ENCODE measurements at places on chromosomes 13 and 19.

DNA sequence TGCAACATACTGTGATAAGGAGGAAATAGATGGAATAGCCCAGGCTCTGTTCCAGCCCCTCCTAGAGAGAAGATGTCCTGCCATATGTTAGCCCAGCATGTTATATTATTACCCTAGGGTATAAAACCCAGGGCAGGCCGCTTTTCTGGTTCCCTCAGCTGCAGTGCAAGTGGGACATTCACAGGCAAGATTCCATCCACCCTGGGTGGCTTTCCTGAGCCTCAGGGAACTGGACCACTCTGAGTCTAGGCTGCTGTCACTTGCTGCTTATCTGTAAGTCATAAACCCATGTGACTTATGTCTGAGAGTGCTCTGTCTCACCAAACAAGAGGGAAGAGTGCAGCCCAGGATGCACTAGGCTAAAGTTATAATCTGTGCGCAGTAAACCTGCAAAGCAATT lies 413.2 kb downstream of the MZT1 start:
- DNase-seq = no peak

- no peak for DNase-seq
These were observed 9.0 kb downstream of the GCDH start for GRCh38 chr19:12899891-12900518.

- peak; percentile 5 for DNase-seq
These were observed 102.5 kb downstream of the FAM216B start for GRCh38 chr13:42883771-42884467.

DNA sequence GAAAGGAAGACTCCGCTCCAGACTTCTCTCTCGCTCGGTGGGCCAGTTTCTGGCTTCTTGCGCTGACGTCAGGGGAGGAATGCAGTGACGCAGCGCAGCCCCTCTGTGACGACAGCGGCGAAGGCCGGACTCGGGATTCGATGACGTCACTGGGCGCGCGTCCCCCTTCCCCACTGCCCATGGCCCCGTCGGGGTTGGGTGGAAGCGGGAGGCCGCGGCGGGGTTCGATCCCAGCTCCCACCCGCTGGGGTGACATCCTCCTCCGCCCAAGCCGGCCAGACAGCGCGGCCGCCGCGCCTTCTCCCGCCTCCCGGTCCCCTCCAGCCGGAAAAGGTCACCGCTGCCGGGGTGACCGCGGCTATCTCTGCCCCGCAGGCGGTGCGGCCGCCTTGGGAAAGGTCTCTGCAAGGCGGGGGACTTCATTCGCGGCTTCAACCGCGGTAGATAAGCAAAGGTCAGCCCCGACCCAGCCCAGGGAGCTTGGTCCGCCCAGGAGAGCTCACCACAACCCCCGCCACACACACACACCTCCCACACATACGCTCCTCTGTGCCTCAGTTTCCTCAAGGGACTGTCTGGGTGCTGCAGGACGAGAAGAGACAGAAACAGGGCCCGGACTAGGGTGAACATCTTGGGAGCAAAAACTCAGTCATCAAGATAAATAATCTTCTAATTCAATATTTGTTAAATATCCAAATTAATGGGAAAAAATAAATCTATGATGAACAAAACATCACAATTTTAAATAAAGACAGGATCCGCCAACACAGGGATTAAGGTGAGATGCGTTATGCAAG lies 844 bp upstream of the RFX1 start:
- DNase-seq = no peak

DNA sequence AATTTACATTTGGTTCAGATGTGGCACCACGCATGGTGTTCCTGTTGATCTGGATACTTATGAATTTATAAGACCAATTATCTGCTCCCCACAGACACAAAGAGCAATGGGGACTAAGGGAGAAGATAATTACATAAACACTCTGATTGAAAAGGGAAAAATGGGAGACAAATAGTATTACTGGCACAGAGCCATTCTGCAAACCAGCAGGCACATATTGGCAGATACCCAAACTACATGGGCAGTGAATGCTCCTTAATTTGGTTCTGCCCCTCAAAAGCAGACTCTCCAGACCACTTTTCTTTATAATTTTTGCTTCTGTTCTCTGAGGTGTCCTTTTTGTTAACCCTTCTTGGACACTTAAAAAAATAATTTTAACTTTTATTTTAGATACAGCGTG lies 1674.2 kb downstream of the PCDH9 start:
- no peak for DNase-seq

DNA sequence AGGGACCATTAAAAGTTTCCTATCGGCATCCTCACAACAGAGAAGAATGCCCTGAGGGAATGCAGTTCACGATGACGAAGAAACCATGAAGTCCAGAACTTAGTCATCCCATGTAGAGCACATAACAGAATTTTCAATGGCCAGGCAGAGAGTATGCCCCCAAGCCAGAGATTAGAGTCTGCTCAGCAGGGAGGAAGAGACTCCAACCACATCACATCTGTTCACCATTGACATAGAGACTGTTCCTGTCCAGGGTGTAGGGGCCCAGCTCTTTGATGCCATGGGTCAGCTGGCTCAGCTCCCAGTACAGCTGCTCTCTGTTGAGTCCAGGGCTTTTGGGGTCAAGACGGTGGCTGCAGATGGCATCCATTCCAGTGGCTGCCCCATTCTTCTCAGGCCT lies 68.2 kb downstream of the MBD3L1 start:
- no peak for DNase-seq

- DNase-seq = no peak
These were observed at the start of gene PDE4C for GRCh38 chr19:18225702-18226468. Gene PDE4C (minus strand): TSS chr19:18226438. CDS start chr19:18226415, 23 bp downstream.

DNA sequence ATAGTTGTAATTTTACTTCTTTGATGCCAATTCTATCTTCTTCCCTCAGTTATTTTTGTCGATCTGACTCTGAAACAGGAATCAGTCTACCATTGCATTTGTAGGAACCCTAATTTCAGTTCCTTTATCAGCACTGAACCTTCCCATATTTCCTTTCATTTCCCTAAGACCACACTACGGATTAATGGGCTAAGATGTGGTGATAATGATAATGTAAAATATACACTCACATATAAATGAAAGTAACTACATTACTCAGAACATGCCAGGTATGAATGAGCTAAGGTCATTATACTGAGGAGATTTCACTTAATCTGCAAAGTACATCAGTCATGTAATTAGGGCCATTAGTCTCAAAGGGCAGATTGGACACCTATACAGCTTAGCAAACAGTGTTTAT lies 60.2 kb upstream of the RFC3 start:
- DNase-seq = no peak

All from NCI-H187 (cell line).